ENCODE measurements at places on chromosomes 4 and X. TPM values are rescaled to one million over a fixed set of nuclear protein-coding genes. Genes with fewer than 3 reads are reported as not detected.

TENT5D gene
- not detected for polyA plus RNA-seq

ASB12 gene
- 0.66 TPM for polyA plus RNA-seq

GLA gene
- 35.9 TPM for polyA plus RNA-seq

MEPE gene
- polyA plus RNA-seq, result not detected

RGN gene
- 23.8 TPM for polyA plus RNA-seq

SAGE1 gene
- polyA plus RNA-seq, result not detected

DUSP9 gene
- 52.1 TPM for polyA plus RNA-seq

SFRP2 gene
- polyA plus RNA-seq, result 50.3 TPM

SOD3 gene
- 8.2 TPM for polyA plus RNA-seq

RPS6KA6 gene
- 17.4 TPM for polyA plus RNA-seq

ANK2 gene
- 68.0 TPM for polyA plus RNA-seq

FGG gene
- not detected for polyA plus RNA-seq

SPARCL1 gene
- polyA plus RNA-seq, result 6.5 TPM

PAGE5 gene
- polyA plus RNA-seq, result not detected
